ENCODE measurements at places on chromosomes 16 and 17.

DNA sequence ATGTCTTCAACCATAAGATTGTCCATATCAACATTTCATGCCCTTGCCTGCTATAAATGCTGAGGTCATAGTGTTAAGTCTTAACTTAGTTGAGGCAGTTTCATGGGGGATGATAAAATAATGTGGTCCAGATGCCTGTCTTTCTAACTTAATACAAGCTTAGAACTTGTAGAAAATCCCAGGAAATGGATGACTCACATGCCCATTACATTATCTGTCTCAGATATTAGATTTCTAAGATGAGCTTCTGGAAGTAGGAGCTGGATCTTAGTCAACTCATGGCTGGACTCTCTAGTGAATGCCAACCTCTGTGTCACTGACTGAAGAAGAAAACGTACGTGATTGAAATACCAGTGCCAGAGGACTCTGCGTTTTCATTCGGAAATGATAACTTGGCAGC is 797.5 kb upstream of the EEF2KMT start:
- DNase-seq: no peak

GRCh38 chr16:88132836-88133506 is 181.7 kb downstream of the BANP start:
- DNase-seq: no peak

DNA sequence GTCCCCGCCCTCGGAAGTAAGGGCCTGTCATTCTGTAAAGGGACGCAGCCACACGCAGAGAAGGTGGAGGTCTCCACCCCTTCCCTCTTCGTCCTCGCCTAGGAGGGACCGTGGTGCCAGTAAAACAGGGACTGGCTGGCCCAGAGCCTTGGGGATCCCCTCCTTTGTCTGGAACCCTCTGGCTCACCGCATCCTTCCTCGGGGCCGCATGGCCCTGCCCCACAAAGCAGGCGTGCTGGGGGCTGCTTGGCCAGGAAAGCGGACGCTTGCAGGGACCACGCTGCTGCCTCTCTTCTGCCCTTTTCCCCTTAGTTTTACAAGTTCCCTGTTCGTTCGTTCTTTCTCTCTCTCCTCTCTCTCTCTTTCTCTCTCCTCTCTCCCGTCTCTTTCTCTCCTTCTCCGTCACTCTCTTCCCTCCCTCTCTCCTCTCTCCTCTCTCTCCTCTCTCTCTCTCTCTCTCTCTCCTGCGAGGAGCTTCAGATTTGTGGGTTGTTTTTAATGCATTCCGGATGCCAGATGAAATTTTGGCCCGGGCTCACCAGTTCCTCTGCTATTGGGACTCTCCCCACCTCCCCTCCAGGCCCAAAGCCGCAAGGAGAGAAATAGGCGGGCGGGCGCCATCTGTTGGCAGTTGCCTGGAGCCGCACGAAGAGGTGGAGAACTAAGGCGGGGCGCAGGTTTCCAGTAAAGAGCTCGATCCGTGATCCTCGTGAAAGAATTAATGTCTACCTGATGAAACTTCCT is 35.1 kb upstream of the CDRT4 start:
- no peak for DNase-seq

DNA sequence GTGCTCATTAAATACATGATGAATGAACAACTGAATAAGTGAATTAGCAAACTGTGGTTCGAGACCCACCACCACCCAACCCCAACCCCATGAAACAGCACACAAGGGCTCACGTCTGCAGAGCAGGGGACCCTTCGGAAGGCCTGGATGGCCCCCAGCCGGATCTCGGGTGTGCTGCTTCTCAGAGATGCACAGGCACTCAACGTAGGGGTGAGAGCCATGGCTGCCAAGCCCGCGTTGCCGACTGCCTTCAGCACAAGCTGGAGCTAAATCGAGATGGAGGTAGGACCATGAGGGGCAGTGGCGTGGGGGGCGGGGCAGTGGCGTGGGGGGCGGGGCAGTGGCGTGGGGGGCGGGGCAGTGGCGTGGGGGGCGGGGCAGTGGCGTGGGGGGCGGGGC is 93.2 kb downstream of the LITAF start:
- no peak for DNase-seq

- no peak for DNase-seq
Measured at GRCh38 chr16:4922721-4923342, 14.1 kb downstream of the PPL start.

DNA sequence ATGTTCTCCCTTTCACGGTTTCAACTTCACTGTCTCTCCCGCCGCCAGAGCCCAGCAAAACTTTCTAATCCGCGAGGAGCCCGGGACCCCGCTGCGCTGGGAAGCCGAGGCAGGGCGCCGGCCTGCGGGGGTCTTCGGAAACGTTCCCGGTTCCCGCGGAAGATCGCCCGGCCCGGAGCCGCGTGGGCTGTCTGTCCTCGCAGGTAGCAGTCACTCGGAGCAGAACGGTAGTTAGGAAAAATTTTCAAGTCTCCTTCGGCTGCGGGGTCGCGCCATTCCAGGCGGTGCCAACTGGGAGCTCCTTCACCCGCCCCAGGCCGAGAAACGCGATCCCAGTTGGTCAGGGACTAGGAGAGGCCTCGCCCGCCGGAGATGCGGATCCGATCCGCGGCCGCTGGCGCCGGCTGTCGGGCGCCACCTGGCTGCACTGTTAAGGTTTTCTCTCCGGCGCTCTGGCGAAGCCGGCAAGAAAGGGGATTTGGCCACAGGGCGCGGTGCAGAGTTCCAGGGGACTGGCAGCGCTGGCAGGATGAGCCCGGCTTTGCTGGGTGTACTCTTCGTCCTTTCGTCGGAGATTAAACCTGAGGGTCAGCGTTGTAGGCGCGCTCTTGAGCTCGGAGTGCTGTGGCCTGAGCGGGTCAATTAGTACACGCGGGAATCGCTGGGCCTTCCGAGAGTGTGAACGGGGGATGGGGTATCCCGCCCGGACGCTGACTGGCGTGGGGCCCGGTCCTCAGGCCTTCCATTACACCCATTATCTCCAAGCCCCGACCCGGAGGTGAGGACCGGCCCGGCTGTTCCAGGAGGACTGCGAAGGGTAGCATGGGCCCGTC is 135.4 kb downstream of the KCNJ12 start:
- no peak for DNase-seq

- no peak for DNase-seq
Measured at GRCh38 chr16:49967012-49967559, 57.9 kb upstream of the CNEP1R1 start.

GRCh38 chr17:60526726-60527125 is 684 bp upstream of the APPBP2 start:
- no peak for DNase-seq

GRCh38 chr16:70410734-70411133 is 28.2 kb downstream of the ST3GAL2 start:
- no peak for DNase-seq

DNA sequence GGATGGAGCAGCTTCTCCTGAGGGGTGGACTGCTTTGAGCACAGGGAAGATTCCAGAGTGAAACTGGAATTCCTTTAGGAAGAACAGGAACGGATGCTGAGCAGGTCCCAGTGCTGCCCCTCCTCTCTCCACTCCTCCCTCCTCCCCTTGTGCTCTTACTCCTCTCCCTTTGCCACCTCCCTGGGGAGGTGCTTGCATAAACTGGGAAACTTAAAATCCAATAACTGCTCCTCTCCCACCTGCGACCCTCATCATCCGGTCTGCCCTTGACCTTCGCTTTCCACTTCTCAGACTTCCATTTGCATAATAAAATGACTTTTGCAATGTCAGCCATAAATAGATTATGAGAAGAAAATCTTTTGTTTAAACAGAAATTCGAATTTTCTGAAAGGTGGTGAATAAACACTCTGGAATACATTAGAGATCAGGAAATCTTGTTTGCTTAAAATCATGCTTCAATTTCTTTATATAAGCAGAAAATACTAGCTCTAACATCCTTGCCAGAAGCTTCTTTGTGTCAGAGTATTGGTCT is 23.7 kb downstream of the HSBP1 start:
- DNase-seq: no peak

DNA sequence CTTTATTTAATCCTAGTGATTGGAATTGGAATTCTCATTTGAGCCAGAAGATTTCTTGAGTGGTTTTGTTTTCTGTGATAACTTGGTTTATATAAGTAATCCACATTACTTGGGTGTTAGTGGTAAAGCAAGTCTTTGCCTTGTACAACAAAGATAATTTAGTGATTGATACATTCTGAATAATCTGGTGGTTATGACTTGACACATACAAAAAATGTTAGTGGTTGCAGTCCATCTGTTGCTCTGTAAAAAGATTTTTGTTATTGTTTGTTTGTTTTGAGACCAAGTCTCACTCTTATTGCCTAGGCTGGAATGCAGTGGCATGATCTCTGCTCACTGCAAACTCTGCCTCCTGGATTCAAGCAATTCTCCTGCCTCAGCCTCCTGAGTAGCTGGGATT is 13.2 kb downstream of the OMG start:
- no peak for DNase-seq

- DNase-seq: no peak
Measured at GRCh38 chr16:17433577-17434451, 36.9 kb downstream of the XYLT1 start.

DNA sequence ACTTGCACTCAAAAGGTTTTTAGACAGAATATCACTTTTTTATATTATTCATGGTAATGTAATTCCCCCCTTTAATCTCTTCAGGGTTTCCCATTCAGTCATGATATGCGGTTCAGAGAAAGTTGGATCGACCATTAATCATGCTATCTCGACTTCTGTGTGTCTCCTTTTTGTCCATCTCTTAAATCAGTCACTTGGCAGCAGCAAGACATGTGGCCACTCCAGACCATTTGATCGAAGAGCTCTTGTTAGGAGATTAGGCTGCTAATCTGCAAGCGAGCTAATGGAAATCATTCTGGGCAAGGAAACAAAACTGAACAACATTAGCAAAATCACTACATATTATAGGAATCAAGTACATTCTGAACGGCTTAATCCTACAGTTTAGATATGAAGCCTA is 449.9 kb downstream of the WWOX start:
- DNase-seq: no peak

GRCh38 chr16:30927789-30928378 is 4.5 kb downstream of the FBXL19 start:
- DNase-seq: peak; percentile 75

GRCh38 chr17:50908860-50909764 is 43.0 kb upstream of the TOB1 start:
- no peak for DNase-seq

GRCh38 chr16:78778101-78779004 is 678.9 kb downstream of the WWOX start:
- no peak for DNase-seq

GRCh38 chr16:89506113-89506504 is 2.1 kb upstream of the SPG7 start:
- no peak for DNase-seq

GRCh38 chr16:79079656-79080420 is 520.7 kb downstream of the MAF start:
- no peak for DNase-seq

DNA sequence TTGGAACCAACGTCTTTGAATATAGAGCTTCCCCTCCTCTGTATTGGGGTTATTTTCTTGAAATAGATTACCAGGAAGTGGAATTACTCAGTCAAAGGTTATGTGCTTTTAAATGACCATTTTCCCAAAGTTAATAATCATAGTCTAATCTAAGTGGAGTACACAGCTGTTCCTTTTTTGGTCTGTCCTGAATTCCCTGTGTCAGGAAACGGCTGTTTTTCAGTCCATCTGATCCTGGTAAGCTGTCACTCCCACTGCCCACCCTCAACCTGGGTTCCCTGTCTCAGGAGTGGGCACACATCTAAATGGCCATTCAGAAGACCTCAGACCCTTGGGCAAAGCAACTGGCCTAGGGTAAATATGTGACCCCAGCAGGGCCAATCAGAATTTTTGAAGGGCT is 57.6 kb upstream of the KSR1 start:
- DNase-seq: no peak

GRCh38 chr17:35087731-35088355 is 24.3 kb upstream of the RFFL start:
- peak; percentile 54 for DNase-seq

- no peak for DNase-seq
Measured at GRCh38 chr17:82912484-82913089, 72.8 kb upstream of the ZNF750 start.

DNA sequence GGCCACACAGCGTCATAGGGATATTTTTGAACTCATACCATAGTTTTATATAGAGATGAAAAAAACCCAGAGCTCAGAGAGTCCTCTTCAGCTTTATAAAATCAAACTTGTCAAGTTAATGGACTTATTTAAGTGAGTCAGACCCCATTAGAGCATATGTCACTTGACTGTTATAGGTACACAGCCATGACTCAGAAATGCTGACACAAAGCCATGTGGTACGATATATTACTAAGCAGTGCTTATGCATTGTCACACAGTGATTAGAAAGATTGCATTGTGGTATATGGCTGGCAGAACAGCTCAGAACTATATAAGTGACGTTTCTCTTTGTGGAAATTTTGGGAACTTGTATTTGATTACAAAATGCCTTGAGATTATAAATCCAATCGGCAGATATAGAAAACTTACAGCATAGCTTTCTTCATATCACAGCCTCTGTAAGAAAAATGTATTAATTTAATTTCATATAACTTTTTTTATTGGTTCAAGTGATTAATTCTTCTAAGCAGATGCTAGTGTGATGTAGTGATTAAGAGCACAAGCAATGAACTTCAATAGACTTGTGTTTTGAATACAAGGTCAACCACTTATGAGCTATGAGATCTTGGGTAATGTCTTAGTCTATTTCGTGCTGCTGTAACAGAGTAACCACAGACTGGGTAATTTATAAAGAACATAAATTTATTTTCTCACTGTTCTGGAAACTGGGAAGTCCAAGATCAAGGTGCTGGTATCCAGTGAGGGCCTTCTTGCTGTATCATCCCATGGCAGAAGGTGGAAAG is 25.8 kb upstream of the GINS3 start:
- DNase-seq: no peak

- no peak for DNase-seq
Measured at GRCh38 chr17:9003355-9004131, 17.8 kb upstream of the NTN1 start.

GRCh38 chr17:38919316-38920078 is 5.9 kb upstream of the LASP1NB start:
- no peak for DNase-seq

- DNase-seq: no peak
Measured at GRCh38 chr16:252366-253337, 18.0 kb downstream of the FAM234A start.

- no peak for DNase-seq
Measured at GRCh38 chr17:8372422-8372821, 4.1 kb downstream of the KRABD2 start.

DNA sequence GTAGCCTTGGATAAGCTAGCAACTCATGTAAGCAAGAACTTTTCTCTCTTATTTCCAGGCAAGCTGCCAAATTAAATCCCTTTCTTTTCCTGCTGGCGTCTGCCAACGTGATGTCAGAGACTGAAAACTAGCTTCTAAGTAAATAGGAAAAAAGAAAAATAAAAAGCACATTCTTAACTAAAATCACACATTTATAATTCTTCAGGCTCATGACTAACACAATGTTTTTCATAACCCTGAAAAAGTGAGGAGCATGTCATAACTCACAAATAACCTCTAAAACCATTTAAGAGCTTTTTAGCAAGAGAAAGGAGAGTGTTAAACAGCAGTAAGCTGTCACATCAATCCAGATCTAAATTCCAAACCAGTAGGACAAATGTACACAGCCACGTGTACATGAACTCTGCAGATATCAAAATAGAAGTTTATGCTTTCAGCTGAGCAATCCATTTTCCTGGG is 110.0 kb downstream of the N4BP1 start:
- no peak for DNase-seq

Measured in SW 1271 (cell line).